GM23338 (cell line): ENCODE measurements at places on chromosomes 11 and 22.

- DNase-seq = no peak
Observed at GRCh38 chr11:36308577-36308976, 12.5 kb downstream of the PRR5L start.

GRCh38 chr11:4559527-4560440 is 14.8 kb downstream of the OR52M1 start:
- peak; percentile 17 for DNase-seq

DNA sequence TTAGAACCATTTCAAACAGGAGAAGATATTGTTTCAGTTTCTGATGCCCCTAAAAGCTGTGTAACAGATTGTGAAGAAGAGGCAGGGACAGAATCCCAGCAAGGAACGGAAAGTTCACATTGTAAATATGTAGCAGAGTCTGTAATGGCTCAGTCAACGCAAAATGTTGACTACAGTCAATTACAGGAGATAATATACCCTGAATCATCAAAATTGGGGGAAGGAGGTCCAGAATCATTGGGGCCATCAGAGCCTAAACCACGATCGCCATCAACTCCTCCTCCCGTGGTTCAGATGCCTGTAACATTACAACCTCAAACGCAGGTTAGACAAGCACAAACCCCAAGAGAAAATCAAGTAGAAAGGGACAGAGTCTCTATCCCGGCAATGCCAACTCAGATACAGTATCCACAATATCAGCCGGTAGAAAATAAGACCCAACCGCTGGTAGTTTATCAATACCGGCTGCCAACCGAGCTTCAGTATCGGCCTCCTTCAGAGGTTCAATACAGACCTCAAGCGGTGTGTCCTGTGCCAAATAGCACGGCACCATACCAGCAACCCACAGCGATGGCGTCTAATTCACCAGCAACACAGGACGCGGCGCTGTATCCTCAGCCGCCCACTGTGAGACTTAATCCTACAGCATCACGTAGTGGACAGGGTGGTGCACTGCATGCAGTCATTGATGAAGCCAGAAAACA is 40.8 kb downstream of the IGLL1 start:
- peak; percentile 95 for DNase-seq

GRCh38 chr11:93613231-93613831 is 48.2 kb upstream of the CEP295 start:
- no peak for DNase-seq

- no peak for DNase-seq
Observed at GRCh38 chr22:36510384-36510783, 3.5 kb upstream of the FOXRED2 start.

DNA sequence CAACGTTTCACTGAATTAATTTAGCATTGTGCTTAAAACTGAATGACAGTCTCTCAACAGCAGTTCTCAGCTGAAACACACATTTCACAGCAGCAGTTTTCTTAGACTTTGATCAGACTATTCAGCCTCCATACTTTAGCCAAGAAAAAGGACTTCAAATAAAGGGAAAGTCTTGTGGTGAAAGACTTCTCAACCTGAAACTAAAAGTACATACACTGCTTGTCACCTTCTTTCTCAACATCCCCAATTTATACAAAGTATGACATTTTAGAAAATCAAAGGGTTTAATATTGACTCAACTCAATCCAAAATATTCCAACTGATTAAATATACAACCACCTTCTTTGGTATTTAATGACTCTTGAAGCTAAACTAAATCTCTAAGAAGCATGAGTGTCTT is 419.0 kb downstream of the LRRC4C start:
- DNase-seq = no peak

GRCh38 chr11:44387825-44388224 is 77.9 kb upstream of the ALX4 start:
- no peak for DNase-seq

- DNase-seq = no peak
Observed at GRCh38 chr11:16787035-16787742, 48.7 kb downstream of the C11orf58 start.

DNA sequence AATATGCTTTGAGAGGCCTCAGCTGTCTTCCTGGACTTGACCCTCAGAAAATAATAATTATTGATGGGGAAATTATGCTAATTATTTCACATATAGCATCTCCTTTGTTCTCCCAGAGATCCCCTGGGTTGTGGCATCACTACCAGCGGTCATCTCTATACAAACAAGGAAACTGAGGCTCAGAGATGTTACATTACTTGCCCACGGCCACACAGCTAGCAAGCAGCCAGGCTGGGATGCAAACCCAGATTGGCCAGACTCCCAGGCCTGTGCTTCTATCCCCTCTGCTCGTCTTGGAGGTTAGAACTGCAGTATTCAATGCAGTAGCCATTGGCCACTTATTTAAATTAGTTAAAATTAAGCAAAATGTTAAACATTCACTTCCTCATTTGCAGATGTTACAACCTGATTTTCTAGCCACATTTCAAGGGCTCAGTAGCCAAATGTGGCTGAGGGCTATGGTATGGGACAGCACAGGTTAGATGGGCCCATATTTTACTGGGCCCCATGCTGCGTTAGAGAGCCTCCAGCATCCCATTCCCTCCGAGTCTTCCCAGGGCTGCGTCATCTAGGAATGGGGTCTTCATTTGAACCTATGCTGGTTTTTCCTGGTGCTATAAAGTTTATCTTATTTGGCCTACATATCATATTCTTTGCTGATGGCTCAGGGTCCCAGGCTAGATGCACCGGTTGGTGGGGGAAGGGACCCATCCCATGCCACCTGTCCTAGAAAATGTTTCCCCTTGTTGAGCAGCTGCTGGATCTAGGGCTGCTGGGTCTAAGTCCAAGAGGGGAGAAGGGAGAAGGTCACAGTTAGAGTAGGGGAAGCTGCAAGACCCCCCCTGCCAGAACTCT is 2.2 kb downstream of the SLC35C1 start:
- no peak for DNase-seq

- no peak for DNase-seq
Observed at GRCh38 chr22:43247546-43248260, 60.8 kb upstream of the TTLL12 start.

DNA sequence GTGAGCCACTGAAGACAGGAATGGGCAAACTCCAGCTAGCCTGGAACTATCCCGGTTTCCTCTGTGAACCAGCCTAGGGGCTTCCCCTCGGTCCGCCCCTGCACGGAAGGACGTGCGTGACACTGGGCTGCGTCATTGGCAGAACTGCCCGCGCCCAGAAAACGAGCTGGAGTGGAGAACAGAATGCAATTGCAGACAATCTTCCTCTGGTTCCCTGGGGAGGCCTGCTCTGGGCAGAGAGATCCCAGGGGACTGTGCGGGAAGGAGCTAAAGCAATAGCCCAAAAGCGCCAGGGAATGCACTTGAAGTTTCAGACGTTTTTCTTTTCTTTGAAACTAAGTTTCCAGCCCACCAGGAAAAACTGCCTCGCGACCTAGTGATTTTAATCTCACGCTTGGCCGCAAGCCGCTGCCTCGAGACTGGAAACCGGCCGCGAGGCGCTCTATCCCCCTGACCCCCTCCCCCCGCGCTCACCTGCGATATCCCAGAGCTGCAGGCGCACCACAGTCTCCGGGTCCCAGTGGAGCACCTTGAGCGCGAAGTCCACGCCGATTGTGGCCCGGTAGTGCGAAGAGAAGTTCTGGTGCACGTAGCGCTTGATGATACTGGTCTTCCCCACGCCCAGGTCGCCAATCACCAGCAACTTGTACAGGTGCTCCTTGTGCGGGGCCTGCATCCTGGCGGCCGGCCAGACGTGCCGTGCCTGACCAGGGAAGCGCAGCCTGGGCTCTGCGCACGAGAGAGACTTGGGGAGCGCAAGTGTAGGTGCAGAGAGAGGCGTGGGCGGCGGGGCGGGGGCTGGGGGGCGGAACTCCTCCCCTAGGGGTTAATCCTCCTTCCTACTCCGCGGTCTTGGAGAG is at the start of gene RAB38:
Gene RAB38, minus strand, starts transcription at position 735 of the 860 bp plus-strand sequence. Its CDS starts 59 bp downstream, at position 676.
- DNase-seq = peak; percentile 84

- DNase-seq = no peak
Observed at GRCh38 chr11:79564288-79564925, 123.6 kb upstream of the TENM4 start.

GRCh38 chr11:118200497-118200896 is 24.1 kb upstream of the SCN2B start:
- DNase-seq = no peak

GRCh38 chr11:908273-908672 is 2.3 kb downstream of the CHID1 start:
- DNase-seq = no peak

GRCh38 chr11:61114913-61115312 is 12.6 kb downstream of the CD5 start:
- no peak for DNase-seq

GRCh38 chr11:3894128-3894731 is 38.8 kb downstream of the STIM1 start:
- no peak for DNase-seq

DNA sequence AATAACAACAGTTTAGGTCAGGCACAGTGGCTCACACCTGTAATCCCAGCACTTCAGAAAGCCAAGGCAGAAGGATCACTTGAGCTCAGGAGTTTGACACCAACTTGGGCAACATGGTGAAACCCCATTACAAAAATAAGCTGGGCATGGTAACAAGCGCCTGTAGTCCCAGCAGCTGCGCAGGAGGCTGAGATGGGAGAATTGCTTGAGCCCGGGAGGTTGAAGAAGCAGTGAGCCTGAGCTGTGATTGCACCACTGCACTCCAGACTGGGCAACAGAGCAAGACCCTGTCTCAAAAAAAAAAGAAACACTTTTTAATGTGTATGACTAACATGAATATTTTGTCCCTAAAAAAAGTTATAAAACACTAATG is 24.5 kb upstream of the TFIP11 start:
- no peak for DNase-seq

DNA sequence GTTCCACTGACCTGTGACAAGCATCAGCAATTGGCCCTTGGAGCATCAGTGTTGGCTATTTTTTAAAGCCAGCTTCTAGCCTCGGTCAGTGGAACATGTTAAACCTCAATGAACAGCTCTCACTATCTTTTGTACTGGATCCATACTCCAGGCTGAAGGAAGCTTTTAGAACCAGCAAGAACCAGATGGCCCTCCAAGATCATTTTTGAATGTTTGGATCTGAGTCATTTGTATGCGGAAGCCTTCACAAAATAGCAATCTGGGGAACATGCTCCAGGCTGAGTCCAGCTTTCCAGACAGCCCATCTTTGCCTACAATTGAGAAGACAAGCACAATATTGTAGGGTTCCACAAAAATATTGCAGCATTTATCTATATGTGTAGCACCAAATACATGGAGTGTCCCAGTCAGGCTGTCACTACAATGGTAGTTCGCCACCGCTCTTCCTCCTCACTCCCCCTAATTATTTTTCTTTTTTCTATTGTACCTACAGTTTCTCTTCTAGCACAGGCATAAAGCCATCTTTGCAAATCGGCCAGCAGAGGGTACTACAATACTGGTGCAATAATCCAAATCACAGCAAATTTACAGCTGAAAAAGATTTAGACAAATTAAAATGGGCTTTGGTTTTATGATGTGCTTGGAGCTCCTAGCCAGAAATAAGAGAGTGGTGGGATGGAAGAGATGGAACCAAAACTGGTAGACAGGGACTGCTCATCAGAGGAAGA is 177.4 kb upstream of the BLID start:
- peak; percentile 59 for DNase-seq

GRCh38 chr11:61076506-61077304 is 25.6 kb upstream of the CD5 start:
- no peak for DNase-seq

- DNase-seq = peak; percentile 74
Observed at GRCh38 chr11:10908215-10908951, 50.5 kb upstream of the ZBED5 start.

DNA sequence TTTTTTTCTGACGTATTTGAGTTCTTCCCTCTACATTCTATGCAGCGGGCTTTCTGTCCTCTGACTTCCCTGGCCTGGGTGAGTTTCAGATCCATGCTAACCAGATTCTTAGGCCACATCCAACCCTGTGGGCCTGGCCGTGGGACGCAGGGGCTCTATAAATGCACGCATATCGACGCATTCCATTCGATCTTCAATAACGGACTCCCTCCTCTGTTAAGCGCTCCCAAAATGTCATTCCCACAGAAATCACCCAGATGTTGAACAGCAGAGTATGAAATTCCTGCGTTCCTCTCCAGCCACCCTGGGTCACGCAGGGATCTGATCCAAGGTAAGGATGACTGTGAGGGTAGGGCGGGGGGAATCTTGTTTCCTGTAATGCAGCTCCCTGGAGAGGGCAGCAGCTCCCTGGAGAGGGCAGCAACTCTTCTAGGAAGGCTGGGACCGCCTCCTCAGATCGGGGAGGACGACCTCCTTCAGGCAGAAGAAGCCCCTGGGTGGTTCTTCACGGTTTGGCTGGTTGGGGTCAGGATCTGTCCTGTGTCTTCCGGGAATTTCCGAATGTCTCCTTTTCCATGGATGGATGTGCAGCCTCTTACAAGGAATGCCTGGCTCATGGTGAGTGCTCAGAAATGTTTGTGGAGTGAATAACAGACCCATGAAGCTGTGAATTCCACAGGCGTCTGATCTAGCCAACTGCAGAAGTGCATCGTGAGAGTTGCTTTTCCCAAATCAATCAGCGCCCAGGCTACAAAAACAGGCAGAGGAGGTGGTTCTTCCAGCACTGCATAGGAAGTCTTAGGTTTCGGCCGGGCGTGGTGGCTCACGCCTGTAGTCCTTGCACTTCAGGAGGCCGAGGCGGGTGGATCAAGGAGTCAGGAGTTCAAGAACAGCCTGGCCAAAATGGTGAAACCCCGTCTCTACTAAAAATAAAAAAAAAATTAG is 12.2 kb downstream of the MRGPRD start:
- peak; percentile 39 for DNase-seq

DNA sequence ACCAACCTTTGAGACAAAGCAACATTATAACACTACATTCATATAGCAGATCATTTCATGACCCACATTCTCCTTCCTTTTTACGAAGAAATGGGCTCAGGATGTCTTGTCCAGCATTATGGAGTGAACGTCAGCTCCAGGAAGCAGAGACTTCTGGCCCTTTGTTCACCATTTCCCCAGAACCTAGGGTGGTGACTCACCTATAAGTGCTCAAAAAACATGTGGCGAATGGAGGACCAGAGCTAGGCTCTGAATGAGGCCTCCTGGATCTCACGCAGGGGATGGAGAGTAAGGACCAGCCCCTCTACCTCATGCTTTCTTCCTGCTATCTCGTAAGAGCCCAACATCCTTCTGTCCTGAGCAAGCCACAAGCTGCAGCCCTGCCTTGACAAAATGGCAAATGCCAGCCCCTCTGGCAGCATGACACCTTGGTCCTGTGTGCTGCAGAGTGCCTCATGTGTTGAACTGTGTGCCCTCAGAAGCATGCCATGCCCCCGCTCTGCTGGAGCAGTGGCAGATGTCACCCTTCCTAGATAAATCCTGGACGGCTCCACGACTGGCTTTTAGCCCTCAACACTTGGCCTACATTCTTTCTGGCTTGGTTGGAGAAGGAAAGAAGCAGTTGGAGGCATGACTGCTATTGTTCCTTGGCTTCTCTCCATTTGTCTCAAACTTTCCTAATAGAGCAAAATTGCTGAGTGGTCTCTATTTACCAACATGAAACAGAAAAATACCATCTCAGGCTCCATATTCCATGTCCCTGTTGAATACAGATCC is 6.5 kb upstream of the ST3GAL4 start:
- DNase-seq = no peak

GRCh38 chr11:105673089-105673488 is 63.2 kb downstream of the GRIA4 start:
- peak; percentile 90 for DNase-seq

- DNase-seq = peak; percentile 58
Observed at GRCh38 chr11:17013548-17014320, 480 bp downstream of the PLEKHA7 start.
